Kidney (tissue), 22 donors: ENCODE measurements at places on chromosomes 2 and 18.

- DNase-seq: no peak
Measured at GRCh38 chr2:231050018-231050901, 6.4 kb upstream of the PSMD1 start.

DNA sequence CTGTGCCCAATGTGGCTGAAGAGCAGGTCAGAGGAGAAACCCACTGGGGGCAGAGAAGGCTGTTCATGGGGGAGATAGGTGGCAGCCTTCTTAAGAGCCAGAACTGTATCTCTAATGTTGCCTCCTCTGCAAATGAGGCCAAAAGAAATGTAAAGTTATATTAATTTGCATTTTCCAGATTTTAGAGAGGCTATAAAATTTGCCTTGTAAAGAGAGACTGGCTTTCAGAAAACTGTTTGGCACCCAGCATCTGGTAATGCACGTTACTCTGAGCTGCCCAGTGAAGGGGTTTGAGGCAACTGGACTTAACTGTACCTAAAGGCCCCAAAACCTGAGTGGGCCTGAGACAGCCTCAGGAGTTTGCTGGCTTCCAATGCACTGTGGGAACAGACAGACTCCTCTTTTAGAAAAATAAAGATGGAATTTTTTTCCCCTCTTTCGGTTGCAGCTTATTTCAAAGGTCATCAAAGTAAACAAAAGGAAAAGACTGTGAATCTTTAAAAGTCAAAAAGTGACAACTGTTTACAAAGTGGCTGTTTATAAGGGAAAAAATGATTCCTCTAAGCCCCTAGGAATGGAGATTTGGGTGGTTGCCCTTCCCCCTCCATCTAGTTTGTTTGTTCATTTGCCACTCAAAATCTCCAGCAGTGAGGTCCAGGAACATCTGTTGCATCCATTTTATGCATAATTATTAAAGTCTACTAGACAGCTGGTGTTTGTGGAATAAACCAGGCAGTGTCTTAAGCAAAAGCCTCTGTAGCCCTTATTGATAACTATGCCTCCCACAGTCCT lies 132.2 kb upstream of the ZFP36L2 start:
- peak; percentile 60 for DNase-seq

GRCh38 chr2:152432206-152432653 lies 97.3 kb downstream of the FMNL2 start:
- DNase-seq: no peak

DNA sequence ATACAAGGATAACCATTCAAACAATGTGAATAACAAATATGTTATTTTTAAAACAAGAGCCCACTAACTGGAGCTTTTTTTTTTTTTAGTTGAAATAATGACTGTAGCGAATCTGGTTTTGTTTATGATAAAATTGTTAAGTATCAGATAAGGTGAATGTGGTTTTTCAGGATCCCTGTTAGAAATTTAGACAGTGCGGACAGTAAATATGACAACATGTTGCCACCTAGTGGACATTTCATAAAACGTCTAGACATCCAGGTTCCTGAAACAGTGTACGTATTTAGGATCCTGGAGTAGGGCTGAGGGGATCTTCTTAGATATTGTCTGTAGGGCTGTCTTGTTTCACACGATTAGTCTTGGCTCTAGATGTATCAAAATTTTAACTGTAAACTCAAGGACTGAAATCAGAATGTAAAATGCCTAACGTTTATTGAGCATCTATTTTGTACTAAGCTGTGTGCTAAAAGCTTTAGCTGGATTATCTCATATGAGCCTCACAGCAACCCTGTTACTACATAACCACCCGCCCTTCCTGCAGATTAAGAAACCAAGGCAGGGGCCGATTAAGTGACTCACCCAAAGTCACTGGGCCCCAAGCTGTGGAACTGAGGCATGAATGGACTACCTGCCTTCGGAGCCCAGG lies 23.9 kb upstream of the CCDC68 start:
- no peak for DNase-seq

DNA sequence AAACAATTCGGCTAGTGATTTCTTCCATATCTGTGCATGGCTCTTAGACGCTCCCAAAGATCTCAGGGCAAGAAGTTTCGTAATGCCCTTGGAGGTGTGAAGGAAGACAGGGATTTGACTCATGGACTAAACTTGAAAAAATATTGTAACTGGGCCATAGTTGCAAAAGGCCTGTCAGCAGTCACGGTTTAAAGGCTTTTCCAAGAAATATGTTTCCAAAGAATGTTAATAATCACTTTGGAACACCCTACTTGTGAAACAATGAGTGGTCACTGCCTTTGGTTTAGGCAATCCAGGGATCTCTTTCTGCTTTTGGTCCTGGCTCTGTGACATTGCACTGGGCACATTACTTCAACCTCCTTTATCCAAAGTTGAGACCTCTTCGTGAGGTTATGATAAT lies 102.5 kb upstream of the RASGRP3 start:
- DNase-seq: no peak

DNA sequence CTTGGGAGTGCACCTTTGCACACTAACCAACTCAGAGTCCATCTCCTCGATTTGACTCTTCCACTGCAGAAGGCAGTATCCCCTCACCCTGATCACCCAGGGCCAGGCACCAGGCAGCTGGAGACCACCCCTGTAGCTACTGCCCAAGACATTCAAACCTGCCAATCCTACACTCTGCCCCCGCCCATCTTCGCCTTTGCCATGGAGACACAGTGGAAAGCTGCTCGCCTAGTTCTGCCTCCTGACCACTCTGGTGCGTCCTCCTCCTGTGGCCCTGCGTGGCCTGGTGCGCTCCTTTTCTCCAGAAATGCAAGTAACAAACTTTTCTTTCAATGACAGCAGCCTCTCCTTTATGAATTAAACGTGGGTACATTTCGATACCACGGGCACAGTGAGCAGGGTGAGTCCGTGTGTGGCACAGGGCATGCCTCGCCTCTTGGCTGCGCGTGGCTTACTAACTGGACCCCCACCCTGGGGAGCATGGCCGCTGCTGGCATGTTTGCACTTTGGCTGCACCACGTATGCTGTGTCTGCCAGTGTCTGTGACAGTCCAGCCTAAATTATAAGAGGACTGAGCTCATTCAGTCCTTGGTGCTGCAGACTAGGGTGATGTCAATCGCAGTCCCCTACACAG lies 47.6 kb downstream of the LONRF2 start:
- no peak for DNase-seq

GRCh38 chr2:44330801-44331200 lies 30.5 kb downstream of the PREPL start:
- no peak for DNase-seq

DNA sequence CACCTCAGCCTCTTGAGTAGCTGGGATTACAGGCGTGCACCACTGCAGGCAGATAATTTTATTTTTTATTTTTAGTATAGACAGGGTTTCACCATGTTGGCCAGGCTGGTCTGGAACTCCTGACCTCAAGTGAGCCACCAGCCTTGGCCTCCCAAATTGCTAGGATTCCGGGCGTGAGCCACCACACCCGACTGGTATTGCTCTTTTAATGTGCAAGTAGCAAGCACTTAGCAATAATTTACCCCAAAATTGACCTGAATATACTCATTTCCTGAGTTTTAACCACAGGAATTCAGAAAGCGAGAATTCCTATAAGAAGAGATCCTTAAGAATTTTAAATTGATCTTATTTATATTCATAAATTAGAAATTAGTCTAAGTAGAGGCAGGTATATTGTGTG lies 169.1 kb downstream of the CDH2 start:
- DNase-seq: no peak

DNA sequence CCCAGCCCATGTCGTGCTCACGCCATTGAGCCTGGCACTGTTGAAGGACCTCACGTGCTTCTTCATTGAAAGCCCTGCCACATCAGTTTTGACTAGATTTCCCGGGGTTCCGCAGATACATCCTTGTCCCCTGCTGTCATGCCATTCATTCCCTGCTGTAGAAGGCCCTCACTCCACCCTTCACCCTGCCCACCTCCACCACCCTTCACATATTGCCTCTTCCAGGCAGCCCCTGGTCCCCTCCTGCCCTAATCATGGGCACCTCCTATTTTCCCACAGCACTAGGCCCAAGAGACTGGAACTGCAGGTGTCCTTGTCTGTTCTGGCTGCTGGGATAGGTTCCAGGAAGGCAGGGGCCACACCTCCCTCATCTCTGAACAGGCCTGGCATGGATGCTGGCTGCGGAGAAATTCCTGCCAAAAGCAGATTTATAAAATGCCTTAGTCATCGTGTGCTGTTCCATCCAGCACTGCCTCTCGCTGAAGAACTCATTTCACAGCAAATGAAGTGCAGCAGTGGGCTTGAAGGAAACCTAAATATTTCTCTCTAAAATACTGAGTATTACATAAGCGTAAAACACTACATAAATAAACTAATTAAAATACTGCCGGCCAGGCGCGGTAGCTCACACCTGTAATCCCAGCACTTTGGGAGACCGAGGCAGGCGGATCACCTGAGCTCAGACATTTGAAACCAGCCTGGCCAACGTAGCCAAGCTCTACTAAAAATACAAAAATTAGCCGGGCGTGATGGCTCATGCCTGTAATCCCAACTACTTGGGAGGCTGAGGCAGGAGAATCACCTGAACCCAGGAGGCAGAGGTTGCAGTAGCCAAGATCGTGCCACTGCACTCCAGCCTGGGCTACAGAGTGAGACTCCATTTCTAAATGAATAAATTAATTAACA lies 38.4 kb downstream of the EIF4E2 start:
- DNase-seq: no peak

- no peak for DNase-seq
Measured at GRCh38 chr2:26757873-26758789, 6.0 kb upstream of the SLC35F6 start.

DNA sequence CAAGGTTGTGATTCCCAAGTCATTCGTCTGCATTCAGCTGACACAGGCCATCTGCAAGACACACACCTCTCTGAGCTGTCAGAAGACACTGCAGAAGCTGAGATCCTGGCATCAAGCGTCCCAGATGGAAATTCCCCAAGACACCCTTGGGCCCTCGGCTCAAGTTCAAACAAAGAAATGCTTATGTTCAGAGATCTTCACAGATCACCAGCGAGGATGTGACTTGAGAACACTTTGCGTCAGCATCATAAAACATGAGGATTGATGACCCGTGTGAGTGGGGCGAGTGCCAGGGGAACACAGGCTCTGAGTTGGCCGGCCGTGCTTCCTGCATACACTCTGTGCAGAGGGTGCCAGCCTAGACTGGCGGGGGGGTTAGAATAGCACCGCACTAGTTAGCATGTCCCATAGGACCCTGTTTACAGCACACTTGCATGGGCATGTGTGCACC lies 36.8 kb downstream of the KCNIP3 start:
- DNase-seq: peak; percentile 90

DNA sequence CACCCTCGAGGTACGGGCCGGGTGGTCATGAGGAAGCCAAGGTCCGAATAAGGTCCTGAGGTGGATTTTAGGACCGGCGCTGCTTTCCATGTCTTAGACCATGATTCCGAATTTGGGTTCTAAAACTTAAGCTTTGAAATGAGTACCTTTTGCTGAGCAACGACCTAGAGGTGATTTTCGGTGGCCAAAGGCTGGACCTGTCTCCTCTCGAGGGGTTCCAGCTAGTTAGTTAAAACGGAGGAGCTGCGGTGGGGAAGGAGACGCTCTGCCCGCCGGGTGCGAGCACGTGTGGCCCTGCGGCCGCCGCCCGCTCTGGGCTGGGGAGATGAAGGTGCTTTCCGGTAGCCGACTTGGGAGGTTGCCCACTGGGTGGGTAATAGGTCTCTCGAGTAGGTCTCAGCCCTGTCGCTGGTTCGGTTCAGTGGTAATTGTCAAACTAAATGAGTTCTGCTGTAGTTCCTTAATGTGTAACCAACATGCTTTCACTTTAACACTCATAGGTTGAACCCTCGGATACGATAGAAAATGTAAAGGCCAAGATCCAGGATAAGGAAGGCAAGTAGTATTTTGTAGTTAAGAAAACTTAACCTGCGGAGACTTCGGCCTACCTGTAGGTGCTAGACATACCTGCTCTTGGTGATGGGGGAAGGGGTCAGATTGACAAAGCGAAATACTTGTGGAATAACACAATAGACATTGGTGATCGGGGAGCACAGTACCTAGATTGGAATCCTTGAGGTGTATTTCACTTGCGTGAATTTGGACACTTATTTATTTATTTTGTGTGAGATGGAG lies 572 bp downstream of the RPS27A start:
- peak; percentile 56 for DNase-seq

- no peak for DNase-seq
Measured at GRCh38 chr18:57630754-57631595, 9.3 kb upstream of the NARS1 start.

- DNase-seq: no peak
Measured at GRCh38 chr2:190235551-190236075, 84.0 kb downstream of the HIBCH start.

DNA sequence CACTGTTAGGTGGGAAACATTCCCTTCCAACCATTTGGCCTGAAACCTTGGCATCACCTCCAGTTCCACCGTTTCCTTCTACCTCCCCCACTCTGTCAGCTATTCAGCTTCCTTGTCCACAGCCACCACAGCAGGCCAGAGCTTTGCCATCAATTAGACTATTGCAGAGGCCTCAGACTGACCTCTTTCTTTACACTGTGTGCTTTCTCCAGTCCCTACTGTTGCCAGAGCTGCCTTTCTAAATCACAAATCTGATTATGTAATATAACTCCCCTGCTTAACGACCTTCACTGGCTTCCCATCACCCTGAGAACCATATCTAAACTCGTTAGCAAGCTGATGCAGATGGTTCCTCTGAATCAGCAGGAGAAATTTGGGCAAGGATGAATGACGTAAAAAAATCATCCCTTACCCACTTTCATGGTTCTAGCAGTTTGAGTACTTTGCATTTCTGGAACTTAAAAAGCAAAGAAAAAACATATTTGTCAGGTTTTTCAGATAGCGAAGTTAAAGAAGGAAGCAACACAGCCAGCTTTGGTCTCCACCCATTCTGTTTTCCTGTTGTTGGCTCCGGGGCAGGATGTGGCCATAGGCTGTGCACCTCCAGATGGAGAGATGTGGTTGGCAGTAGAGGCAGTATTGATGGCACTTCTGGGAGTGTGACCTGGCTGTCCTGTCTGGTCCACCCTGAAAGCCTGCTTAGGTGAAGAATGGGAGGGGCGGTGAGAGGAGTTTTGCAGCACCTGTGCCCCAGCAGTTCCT lies 422.1 kb downstream of the PARD3B start:
- no peak for DNase-seq

GRCh38 chr2:108835040-108835439 lies 48.5 kb downstream of the CCDC138 start:
- no peak for DNase-seq
